ENCODE measurements at places on chromosomes 3 and 15.

GRCh38 chr3:78858910-78859309, 908.9 kb downstream of the ROBO1 start:
- no peak for DNase-seq

DNA sequence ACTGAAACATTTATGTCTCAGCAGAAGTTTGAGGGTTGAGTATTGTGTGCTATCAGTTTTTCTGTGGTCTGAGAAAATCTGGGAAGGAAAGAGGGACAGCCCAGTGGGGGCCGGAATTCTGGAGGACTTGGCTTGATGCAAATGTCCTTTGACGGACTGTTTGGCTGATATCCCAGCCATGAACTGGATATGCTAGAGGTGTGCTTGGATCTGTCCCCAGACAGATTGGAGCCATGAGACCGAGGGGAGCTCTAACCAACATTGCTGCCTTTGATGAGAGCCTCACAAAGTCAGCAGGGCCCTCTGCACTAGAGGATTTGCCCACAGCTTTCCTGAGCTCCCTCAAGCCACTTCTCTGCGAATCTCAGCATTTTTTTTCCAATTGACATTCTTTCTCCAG, 405.6 kb downstream of the NTRK3 start:
- no peak for DNase-seq

DNA sequence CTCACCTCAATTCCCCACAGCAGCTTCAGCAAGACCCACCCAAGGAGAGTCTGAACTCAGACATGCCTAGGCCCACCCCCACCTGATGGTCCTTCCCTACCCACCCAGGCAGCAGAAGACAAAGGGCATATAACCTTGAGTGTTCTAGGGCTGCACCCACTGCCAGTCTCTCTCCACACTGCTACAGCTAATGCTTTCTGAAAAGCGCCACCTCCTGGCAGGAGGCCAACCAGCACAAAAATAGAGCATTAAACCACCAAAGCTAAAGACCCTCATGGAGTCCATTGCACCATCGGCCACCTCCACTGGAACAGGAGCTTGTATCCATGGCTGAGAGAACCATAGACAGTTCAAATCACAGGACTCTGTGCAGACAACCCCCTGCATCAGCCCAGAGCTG, 11.3 kb upstream of the RPL39L start:
- no peak for DNase-seq

DNA sequence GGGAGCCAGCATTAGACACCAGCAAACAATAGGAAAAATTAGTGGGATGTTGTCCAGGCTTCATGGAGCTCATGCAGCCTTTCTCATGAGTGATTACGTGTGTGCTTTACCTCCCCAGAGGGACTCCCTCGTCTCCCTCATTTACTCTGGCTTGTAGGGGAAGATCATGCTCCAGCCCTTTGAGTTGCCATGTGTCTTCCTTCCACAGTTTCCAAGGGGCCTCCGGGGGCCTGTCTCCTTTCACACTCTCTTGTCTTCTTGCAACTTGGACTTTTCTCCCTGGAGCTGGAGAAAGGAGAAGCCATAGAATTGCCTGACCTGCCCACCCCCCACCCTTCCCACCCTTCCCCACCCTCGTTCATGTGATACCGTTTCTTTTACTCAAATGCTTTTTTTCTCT, 98.7 kb downstream of the FAM43A start:
- DNase-seq, result no peak

DNA sequence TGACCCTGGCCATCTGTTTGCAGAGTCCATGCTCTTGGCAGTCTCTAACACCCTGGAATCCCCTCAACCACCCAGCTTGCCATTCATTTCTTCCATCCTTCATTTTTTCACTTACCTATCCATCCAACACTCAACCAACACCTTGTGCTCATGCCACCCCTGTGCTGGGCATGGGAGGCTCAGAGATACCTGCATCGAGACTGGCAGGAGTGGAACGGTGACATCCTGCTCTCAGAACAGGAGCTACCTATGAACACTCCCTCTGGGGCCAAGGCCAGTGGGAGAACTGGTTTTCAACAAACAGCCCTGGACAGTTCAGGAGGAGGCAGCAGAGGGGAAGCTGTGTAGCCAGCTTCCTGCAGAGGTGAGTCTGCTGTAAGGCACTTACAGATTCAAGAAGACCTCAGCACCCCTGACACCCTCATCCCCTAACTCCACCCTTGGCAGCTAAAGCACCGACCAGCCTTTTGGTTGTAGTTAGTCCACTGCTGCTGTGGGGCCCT, 19.5 kb upstream of the ATP2B2 start:
- DNase-seq, result no peak

DNA sequence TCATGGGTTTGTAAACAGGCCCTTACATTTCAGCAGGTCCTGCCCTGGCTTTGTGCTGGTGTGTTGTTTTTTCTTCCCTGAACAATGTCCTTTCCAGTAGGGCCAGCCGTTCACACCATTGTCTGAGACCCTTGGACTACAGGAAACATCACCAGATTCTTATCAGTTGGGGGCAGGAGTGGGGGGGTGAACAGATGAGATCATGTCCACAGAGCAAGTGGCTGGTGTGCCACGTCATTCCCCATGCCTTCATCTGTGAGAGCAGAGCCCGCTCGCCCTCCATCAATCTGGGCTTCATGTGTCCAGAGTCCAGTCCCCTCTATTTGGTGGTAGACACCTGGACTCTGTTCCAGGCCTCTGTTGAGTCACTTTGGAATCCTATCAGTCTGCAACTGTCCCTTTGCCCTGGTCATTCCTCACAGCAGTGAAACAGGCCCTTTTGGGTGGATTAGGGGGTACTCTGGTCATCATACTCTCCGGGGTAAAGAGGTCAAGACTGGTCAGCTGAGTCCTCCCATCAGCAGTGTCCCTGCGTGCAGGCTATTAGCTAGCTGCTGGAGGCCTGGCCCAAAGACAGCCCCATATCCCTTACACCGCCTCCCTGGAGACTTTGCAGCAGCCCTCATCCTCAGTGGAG, 15.0 kb downstream of the SEMA3G start:
- DNase-seq, result no peak

DNA sequence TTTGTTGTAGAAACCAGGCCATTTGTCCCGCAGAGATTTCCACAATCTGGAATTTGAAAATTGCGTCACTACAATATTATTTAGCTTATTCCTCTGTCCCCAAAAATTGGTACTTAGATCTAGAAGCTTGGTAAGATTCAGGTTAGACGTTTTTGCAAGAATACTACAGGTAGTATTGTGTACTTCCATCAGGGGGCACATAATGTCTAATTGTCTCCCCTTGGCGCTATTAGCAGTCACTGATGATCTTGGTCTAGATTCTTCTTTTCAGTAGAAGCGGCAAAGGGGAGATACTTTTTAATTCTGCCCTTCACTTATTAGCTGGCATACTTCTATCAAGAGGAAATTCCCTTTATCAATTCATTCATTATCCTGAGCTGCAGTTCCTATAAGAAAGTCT, 42.6 kb upstream of the TRIM42 start:
- no peak for DNase-seq

DNA sequence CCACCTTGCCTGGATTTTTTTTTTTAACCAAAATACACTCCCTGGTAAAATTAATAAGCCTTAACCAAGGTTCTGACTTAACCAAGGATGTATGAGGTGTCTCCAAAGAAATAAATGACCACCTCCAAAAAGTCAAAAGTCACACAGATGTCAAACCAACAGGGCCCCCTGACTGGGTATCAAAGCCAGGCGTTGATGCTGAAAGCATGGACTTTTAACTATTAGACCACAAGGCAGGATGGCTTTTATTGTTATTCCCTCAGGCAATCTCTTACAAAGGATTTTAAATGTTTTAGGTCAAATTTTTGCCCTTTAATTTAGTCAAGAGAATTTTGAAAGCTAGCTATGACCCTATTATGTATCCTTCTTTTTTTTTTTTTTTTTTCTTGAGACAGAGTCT, 60.4 kb downstream of the OSTN start:
- DNase-seq, result no peak

- peak; percentile 91 for DNase-seq
Observed at GRCh38 chr3:15377961-15378791, 45.8 kb upstream of the SH3BP5 start.

DNA sequence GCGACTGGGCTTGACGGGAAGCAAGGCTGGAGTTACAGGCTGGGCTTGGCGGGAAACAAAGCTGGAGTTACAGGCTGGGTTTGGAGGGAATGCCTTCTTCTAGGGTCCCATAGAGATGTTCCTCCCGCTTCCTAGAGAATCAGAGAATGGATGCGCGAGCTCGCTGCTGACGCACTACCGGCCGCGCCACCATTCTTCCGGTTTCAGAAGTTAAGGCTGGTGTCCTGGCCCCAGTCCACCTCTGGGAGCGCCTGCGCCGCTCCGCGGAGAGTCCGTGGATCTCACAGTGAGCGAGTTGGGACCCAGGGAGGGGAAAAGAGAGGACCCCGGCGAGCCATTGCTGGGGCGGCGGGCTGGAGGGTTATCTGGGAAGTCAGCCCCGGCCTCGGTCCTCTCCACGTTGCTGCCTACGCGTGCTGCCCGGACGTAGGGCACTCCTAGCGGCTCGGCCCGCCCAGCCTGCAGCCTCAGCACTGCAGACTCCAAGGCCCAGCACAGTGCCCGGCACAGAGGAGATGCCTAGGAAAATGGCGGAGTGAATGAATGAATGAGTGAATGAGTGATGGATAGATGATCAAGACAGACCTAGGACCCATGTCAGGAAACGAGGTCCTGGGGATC, at the start of gene ZNF502:
ZNF502 (plus strand) TSS at position 206 of the 621 bp plus-strand sequence. CDS start 7,602 bp downstream, outside the sequence.
- peak; percentile 46 for DNase-seq

DNA sequence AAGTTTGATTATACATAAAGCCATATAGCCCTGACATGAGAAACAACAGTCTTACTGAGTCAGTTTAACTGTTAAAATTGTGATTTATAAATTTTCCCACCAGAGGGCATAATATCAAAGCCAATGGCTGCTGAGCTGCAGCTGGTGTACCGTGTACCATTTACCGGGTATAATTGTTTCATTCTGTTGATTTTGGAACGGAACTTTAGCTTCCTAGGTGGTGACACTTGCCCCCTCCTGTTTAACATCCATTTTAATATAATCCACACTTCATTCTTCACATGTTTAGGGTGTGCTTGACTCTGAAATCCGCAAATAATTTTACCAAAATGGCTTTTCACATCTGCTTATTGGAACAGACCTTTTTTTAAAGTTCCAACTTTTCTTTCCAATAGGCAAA, 72.8 kb downstream of the SLC9A9 start:
- DNase-seq, result no peak

DNA sequence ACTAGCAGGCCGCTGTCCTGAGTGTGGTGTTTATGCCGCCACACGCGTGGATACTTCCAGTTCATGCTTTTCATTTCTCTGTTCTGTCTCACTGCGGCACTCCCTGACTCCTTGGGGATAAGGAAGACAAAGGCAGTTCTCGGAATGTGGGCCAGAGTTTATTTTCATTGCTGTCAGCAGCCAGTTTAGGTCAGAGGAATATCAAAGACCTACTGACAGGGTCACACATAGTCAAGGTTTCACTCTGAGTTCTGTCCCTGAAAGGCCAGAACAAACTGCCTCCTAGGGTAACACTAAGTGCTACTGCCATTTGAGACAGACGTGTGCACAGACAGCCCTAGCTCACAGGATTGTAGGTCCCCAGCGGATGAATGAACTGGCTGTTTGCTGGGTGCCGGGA, 27.3 kb upstream of the SPTBN5 start:
- DNase-seq, result no peak

DNA sequence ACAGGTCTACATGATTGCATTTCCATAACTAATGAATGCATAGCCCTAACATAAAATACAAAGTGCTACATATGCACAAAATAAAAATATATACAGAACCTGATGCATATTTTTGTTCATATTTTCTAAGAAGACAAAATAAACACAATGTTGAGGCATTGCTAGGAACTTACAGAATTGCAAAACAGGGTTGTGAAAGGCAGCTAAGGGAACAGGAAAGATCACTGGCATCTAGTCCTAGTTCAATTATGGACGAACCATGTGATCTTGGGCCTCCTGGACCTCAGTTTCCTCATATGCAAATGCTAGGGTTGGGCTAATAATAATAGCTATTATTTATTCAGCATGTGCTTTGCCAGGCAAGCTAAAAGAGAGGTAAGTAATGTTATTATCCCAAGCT, 15.5 kb upstream of the NCEH1 start:
- DNase-seq, result no peak

DNA sequence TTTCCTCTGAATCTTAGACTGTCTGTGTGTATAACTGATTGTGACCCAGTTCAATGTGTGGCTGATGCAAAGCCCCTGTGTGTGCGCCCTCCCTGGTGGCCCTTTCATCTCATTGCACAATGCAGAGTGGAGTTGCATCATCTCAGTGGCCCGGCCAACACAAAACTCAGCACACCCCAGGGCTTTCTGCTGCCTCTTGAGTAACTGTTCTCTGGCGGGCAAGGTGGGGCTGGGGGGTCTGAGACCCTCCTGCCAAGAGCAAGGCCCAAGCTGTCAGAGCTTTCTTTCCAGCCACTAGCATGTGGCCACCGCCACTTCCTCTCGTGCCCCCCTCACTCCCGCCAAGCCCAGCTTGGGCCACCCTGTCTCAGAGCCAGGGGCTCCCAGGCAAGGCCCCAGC, 80.7 kb upstream of the ALDH1L1 start:
- no peak for DNase-seq

DNA sequence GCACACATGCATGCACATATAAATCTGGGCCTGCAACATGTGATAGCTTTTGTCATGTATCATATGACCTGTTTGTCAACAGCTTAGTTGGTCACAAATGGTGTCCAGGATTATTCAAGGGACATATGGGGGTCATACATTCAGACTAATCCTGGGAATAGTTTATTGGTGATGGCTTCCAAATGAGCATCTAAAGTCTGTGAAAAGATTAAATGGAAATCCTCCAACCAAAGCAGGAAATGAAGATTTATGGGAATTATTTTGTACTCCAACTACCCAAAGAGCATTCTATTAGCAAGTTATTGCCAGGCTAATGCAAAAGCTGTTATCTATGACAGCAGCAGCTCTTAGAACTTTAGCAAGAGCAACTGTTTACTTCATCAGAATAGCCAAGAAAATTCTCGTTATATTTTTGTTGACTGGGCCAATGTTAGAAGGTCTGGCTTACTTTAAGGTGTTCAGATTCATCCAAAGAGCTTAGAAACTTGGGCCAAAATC, 7.1 kb downstream of the FSTL1 start:
- no peak for DNase-seq
